GM23338 (cell line): ENCODE measurements at places on chromosomes 1 and 21.

DNA sequence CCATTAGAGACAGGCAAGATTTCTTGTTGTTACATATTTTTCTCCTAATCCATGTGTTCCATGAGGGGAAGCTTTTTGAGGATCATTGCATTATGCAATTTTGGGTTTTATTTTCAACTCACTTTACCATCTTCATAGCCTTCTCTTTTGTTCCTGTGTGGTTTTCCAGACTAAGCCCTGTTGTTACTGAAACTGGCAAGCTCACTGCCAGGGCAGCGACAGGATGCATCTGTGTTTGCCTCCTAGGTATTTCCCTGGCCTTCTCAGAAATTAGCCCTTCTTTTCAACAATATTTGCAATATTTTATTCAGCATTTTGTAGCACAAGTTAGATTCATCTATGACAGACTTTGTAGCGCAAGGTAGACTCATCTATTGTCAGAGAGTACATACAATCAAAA lies 134.2 kb upstream of the CYYR1 start:
- no peak for DNase-seq

DNA sequence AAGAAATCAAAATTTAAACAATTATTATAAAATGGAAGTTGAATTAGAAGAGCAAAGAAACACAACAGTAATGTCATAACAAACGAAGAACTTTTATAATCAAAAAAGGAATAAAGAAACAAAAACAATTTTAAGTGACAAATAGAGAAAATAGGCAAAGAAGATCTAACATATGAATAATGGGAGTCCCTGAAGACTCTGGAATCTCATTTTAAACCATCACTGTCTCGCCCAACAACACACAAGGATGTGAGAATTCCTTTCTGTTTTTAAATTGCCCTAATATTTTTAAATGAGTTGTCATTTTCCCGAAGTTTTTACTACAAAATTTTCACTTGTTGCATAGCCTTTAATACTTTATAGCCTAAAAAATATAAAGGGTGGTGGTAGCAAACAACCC lies 4.3 kb upstream of the NDC1 start:
- DNase-seq, result no peak

DNA sequence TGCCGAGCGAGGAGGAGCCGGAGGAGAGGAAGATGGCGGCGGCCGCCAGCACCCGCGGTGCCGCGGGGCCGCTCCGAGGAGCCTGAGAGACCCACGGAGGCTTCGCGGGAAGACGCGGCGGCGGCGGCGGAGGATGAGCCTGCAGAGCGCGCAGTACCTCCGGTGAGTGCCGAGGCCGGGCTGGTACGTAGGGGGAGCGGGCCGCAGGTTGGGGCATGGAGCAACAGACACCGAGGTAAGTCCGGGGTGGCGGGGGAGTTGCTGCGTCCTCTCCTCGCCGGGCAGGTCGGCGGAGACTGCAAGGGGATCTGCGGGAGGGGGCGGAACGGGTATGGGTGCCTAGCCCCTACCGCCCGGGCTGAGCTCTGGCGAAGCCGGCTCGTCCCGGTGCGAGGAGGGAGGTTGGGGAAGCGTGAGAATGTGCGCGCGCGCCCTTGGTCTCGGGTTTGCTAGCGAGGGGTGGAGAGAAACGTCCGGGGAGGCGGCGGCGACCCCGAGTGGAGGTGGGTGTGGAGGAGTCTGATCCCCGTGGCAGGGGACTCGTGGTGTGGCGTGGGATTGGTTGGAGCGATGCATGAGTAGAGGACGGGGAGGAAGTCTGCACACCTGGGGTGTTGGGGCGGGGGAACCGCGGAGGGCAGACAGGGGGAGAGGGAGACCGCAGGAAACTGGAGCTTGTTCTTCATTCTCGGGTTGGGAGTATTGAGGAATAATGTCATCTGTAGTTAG lies at the start of gene SMG7:
Gene SMG7, plus strand, starts transcription at position 12 of the 729 bp plus-strand sequence. Its CDS starts 122 bp downstream, at position 134.
- DNase-seq, result peak; percentile 65

GRCh38 chr1:60265560-60266535 lies 192.3 kb upstream of the C1orf87 start:
- no peak for DNase-seq

DNA sequence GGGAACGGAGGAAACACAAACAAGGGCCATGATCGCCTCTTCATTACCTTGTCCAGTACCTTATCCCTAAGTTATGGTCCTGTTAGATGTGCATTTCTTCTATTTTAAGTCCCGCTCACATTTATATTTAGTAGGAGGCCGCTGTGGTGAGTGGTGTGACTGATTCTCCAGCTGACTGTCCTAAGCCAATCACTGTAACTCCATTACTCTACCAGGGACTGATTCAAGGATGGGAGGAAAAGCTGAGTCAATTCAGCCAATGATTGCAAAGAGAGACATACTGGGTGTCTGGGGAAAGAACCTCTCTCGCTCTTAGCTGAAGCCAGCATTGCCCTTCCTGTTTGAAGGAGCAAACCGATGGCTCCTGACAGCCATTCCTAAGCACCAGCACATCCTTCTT lies 59.7 kb downstream of the TGFBR3 start:
- no peak for DNase-seq

DNA sequence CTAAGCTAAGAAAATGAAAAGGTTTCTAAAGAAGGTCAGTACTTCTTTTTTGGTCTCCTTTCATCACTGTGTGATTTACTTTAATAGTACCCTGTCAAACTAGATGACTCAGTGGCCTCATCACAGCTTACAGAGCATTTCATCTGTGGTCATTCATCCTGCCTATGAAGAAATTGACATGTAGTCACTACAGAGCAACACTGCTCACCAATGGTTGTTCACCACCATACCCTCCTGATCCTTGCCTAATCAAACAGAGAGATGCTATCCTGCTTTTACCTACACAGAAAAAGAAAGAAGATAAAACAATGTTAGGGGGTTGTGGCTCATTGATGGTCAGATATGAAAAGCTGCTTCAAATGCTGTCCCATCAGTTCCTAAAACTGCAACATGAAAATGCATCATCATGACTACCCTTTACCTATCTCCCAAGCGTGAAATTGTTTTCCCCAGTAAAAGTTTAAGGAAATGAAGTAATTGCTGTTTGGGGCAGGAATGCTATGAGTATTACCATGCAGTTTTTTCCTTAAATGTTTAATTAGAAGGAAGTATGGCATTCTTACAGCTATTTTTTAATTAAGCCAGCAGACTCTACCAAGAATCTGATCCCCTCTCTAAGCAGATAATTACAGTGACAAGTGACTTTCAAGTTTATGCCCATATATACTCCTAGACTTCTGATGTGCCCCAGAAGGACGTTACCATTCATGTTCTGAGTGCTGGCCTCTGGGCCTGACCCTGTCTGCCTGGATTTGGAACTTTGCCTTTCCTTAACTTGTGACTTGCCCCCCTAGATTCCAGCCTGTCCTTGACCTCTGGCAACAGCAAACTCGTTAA lies 46.1 kb upstream of the FBXO28 start:
- no peak for DNase-seq
